Anterior cingulate cortex (tissue), 58 donors: ENCODE measurements at places on chromosomes 3 and 15.

- no peak for DNase-seq
Observed at GRCh38 chr3:146593776-146594175, 11.4 kb downstream of the PLSCR5 start.

DNA sequence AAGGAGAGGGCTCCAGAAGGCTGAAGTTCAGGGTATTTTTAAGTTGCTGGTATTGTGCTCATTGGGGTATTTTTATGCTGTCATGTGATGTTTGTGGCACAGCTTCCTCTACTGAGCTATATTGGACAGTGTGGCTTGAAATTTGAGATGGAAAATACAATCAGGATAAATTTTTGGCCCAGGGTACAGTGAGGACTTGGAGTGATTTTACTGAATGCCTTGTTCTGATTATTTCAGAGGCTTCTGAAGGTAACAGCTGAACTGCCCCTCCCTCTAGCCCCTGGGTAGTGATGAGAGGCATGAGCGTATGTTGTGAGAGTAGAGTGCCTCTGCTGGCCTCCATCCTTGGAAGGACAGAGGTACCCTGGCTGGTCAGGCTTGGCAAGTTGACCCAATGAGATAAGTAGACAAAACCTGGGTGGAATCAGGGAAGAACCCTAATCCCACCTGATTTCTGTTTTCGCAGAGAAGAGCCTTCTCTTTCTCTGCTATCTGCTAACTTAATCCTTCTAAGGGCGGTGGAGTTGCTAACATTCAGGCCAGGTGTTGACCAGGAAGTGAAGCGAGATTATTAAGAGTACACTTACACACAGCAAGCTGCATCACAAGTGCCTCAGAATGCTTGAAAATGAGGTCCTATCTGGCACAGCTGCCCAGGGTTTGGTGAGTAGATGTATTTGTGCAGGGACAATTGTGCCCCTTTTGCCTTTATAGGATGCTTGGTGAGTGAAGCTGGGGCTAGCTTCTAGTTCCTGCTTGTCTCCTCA lies 98.1 kb upstream of the CLSTN2 start:
- no peak for DNase-seq

GRCh38 chr3:129836381-129837064 lies 57.0 kb downstream of the TMCC1 start:
- no peak for DNase-seq

GRCh38 chr3:107892955-107893624 lies 197.7 kb downstream of the CD47 start:
- no peak for DNase-seq

DNA sequence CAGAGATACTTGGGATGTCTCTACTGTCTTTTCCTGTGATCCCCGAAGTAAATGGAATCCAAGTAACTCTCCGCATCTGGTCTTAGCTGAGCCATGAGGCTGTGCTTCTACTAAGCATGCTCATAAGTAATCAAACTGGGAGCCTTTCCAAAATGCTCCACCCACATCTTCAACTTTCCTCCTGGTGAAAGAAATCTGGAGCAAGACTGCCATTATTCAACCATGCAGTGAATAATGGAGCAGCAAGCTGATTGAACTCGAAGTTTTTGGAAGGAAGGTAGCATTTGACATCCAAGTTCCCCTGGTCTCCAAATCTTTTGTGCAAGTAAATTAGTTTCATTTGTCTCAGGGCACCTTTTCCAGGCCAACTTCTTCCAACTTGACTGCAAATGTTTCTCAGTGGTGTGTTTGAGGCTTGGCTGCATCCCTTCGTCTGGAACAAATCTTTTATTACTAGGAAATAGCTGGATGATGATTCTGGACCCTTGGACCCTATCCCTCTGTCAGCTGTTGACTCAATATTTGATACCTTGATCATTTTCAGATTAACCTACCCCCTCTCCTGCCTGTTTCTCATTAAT lies 19.4 kb downstream of the GXYLT2 start:
- no peak for DNase-seq

DNA sequence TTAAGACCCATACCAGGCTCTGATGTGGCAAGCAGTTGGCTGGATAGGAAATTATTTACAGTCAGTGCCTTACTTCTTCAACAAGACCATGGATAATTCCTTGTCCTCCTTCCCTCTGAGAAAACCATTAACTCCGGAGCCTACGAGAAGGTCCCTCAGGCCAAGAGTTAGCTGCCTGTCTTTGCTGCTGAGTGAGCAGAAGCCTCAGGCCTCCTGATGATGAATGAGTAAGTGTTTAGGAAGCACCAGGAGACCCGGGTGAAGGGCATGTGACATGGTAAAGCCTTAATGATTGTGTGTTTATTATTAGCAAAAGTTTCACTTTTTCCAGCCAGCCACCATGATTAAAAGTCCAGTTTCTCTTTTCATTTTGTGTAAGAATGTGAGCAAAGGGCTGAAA lies 174.9 kb upstream of the TOPAZ1 start:
- DNase-seq = no peak

DNA sequence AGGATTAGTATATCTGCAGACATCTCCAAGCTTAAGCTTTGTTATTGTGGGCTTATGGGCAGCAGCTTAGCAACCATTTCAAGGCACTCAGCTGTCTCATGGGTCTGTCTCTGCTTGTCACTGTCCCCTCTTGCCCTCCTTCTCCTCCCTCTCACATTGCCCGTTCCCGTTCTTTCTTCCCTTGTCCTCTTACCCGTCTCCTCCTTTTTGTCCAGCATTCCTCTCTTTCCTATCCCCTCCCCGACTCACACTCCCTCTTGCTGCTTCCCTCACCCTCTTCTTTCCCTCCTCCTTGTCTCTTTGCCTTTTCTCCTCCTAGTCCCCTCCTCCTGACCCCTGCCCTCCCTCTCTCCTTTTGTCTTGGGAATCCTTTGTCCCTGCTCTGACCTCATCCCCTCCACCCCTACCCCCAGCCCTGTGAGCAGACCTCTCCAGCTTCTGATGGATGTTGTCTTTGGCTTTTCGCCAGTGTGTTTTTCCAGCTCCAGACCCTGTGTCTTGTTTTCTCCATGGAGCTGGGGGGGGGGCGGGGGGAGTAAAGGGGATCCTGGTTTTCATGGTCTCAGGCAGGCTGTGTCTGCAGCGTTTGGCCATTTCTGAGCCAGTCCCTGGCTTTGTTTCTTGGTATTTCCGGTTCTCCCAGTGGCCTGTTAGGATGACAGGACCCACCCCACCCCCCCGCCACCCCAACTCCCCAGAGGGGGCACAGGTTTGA lies 47.9 kb upstream of the TRAK1 start:
- no peak for DNase-seq

- no peak for DNase-seq
Observed at GRCh38 chr3:177197727-177198460, 612 bp upstream of the TBL1XR1 start.

- DNase-seq = peak; percentile 45
Observed at GRCh38 chr3:167406876-167407492, 26.9 kb upstream of the ZBBX start.

DNA sequence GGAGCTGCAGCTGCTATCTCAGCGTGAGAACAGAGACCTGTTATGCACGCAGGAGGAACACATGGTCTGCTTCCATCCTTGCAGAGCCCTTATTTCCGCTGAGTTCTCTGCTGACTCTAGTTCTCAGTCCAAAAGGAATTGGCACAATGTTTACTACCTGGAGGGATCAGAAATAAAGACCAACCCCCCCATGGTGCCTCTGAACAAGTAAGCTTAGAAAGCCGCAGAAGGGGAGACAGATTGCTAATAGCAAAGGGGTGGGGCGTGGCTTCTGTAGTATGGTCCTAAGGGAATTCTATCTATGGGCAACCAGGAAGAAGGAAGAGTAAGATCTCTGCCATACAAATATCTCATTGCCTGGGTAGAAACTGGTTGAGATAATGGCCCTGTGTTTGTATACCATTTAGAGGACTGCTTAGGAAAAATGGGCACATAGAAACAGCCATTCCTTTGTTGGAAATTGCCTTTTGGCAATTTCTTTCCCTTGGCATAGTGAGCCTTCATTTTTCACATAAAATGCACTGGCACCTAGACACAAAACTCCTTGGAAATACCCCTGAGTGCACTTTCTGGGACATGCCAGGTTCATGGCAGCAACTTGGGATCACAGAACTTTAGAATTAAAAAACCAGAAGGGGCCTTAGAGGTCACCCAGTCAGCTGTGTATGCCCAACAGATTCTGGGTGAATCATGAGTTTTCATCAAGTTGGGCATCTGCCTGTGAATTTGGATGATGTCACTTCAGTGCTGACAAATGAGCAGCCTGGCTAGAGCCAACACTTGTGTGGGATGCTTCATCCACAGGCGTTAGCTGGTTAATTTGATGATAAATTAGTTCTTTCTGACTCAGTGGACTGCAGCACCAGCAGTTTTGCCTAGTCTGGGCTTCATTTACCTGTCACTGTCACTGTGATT lies 57.4 kb upstream of the STXBP5L start:
- no peak for DNase-seq

DNA sequence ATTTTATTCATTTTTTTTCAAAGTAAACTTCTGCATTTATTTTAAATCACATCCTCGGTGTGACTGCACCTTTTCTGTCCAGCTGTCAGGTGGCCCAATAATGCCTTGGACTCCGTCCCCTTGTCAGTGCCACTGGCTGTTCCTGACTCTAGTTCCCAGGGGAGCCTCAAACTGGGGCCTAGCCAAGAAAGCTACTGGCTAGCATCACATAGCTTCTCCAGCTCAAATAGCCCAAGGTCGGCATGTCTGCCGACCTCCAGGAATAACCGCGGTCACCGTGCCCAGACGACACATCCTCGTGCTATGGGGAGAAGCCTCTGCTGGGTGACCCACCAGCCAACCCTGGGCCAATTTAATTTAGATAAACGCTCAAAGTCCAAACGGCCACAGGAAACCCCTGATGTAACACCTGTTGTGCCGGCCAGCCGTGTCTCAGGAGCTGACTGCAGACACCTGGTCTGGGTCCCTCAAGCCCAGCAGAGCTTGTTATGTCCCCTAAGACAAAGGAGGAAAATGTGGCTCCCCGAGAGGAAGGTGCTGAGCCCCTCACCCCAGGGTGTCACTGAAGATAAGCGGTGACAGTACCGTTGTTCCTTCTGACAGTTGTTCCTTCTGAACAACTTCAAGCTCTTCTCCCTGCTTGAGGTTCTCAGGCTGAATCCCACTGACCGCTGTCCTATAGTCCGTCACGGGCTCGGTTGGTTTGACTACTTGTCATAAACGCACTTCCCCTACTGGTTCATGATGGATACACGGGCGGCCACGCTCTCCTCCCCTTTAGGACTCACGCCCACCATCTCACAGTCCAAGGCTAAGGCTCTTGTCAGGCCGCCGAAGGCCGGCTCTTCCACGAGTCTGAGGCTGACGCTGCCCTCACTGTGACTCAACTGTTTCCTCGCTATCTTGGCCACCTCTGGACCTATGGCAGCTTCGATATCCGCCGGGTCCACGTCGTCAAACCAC lies 126.2 kb downstream of the KLF13 start:
- DNase-seq = no peak

DNA sequence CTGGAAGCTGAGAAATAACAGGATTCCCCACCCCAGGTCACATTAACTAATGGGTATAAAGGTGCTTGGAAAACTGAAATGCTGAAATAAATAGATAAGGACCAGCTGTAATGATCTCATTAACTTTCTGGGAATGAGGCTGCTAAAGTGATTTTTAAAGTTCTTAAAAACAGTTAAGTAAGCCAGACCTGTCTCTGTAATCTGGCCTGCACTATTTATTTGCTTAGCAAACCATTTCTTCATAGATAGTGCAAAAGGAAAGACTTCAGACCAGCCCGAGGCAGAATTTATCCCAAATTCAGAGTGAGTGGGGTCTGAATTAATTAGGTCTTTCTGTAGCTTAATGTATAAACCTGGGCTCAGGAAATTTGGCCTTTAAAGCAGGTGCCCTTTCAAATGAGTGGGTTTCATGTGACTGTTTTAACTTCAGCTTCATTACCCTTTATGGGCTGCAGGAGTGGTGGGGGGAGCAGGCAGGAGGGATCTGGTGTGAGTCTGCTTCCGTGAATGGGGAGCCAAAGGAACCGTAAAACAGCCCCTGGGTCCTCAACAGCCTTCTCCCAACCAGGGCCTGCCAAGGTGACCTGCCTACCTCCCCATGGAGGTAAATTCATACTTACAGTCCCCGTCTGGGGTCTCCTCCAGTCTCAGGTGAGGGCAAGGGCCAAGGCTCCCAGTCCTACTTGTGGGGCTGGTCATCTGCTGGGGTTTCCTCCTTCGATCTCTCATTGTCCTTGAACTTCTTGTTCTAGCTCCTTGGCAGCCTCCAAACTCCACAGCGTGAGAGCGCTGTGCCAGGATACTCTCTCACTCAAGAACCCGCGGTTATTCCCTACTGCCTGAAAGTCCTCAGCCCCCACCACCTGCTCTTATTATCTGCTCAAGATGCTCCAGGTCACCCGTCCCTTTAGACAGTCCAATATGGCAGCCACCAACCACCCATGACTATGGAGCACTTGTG lies 31.2 kb downstream of the MAGEF1 start:
- DNase-seq = no peak

GRCh38 chr3:18717598-18717997 lies 292.5 kb upstream of the SATB1 start:
- no peak for DNase-seq

DNA sequence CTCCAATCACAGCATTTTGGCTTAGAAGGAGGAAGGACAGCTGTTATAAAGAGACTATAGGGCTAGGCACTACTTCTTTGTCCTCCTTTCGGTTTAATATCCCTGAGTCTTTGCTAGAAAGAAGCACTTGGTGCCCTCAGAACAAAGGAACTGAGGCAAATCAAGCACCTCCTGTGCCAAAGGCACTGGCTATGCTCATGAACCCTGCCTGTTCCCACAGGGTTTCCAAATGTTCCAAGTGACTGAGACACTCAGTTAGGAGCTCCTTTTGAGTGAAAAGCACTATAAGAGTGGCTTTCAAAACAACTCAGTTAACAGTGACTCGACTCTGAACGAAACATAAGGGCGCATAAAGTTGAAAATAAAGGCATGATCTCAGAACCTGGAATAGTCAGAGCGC lies 25.0 kb downstream of the TBC1D2B start:
- no peak for DNase-seq

DNA sequence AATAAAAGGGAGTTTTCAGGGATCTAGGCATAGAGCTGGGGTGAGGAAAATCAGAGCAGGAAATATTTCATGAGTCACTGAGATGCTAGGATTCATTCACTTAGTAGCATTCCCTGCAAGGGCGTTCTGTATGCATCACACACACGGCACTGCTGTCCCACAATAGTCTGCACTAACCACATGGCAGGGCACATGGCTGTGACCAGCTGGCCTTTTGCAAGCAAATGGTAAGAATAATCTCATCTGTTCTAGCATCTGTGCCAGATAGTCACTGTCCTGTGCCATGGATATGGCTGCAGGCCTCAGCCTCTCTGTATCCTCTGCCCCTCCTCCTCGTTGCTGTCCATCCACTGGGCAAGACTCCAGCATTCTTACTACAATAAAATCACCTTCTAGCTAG lies 37.8 kb downstream of the BOC start:
- no peak for DNase-seq

DNA sequence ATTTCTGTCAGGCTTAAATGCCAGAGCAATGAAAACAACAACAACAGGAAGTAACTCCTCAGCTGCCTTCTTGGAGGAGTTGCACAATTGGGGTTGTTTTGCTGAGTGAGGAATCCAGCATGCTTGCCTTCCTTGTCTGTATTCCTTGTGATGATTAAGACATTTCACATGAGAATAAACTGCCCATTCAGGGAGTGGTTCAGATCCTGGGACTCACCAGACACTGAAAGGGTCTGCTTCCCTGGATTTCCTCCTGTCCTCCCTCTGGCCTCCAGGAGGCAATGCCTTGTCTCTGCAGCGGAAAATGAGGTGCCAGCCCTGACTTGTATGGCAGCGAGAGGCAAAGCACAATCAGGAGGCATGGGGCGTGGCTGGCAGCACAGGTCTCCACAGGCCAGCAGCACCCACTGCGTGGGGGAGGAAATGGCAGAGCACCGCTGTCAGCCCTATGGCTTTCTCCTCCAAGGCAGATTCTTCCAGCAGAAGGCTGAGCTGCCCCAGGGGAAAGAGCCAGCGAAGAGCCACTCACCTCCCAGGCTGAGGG lies 41.5 kb downstream of the RBP2 start:
- DNase-seq = no peak
